ENCODE measurements at places on chromosomes 3 and 15. TPM values are rescaled to one million over a fixed set of nuclear protein-coding genes. Genes with fewer than 3 reads are reported as not detected.

GRCh38 chr3:128123156-128123537 is 465 bp downstream of the RUVBL1 start:
- DNase-seq, result no peak

- no peak for DNase-seq
Observed at GRCh38 chr3:31765871-31766270, 215.2 kb downstream of the OSBPL10 start.

DNA sequence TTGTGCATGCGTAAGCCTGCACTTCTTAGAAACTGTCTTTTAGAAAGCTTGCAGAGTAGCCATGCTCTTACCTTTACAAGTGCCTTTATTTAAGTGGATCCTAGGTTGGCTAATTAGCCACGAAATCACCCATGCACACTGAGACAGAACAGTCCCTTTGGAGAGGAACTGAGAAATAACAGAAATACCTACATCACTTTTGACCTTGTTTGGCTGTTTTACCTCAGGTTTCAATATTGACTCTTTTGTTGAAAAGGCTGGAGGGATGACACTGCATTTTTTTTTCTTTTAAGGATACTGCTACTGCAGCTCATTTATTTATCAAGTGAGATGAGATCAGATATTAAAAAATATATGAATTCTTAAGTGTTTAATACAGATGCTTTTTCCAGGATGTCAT is 155.6 kb upstream of the GOLIM4 start:
- DNase-seq, result no peak

- DNase-seq, result no peak
Observed at GRCh38 chr3:8732413-8732812, 1.2 kb upstream of the CAV3 start.

CCDC54 gene
- not detected for polyA plus RNA-seq

SLC28A2 gene
- not detected for polyA plus RNA-seq
